ENCODE measurements at places on chromosomes 2 and 18.

- no peak for DNase-seq
Measured at GRCh38 chr18:25231327-25231691, 120.7 kb downstream of the ZNF521 start.

DNA sequence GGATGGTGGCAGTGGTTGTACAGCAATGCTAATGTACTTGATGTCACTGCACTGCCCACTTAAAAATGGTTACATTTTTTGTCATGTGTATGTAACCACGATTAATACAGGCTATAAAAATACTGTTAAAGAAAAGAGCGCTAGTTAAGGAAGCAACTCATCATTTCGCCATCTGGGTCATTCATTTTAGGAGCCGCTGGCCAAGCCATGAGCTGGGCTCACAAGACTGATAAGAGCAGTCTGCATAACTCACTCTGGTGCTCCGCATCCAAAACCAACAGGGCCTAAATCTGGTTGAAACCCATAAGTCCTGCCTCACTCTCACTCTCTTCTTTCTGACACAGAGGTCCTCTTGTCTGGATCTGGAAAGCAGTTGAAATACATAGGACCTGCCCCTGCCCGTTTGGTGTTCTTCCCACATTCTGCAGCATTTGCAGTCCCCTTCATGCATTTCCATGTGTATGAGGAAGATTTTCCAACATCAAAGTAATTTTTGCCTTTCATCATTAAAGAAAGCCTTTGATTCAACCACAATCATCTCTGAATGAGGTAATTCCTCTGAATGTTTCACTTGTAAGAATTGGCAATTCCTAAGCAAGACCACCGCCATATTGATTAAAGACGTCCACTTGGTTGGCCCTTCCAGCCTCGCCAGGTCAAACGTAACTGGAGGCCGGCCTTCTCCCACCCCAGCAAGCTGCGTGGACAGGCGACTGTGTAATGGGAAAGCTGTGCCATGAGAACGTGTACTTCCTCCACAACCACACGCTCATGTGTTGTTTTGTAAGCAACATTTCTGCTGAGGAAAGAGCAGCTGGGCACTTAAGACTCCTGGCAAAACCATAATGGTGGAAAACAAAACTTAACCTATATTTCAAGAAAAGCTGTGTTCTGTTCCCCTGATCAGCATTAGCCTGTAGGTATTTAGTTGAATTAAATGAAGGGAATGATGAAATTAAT lies 112.2 kb downstream of the VAPA start:
- no peak for DNase-seq

- peak; percentile 64 for DNase-seq
Measured at GRCh38 chr2:59389240-59389639, 1148.1 kb upstream of the FANCL start.

GRCh38 chr18:12397793-12398192 lies 9.9 kb upstream of the PRELID3A start:
- DNase-seq: no peak

GRCh38 chr2:9473985-9474360 lies 378 bp upstream of the IAH1 start:
- no peak for DNase-seq

DNA sequence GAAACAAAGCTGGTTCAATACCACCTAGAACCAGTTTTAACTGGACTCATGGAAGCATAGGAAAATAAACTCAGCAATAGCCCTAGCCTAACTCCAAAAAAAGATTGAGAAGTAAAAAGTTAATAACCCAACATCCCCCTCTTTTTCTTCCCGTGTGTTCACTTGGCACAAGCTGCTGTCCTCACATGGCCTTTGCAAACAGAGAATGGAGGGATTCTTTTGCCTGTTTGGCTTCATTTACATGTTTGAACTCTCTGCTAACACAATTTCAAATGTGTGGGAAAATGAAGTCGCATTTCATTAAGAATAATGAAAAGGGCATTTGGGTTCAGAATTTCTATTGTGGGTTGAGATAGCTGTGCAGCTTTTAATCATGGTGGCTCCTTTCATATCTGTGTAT lies 589.2 kb upstream of the LRRTM1 start:
- DNase-seq: no peak

GRCh38 chr2:220297093-220297492 lies 669.7 kb downstream of the SLC4A3 start:
- no peak for DNase-seq

DNA sequence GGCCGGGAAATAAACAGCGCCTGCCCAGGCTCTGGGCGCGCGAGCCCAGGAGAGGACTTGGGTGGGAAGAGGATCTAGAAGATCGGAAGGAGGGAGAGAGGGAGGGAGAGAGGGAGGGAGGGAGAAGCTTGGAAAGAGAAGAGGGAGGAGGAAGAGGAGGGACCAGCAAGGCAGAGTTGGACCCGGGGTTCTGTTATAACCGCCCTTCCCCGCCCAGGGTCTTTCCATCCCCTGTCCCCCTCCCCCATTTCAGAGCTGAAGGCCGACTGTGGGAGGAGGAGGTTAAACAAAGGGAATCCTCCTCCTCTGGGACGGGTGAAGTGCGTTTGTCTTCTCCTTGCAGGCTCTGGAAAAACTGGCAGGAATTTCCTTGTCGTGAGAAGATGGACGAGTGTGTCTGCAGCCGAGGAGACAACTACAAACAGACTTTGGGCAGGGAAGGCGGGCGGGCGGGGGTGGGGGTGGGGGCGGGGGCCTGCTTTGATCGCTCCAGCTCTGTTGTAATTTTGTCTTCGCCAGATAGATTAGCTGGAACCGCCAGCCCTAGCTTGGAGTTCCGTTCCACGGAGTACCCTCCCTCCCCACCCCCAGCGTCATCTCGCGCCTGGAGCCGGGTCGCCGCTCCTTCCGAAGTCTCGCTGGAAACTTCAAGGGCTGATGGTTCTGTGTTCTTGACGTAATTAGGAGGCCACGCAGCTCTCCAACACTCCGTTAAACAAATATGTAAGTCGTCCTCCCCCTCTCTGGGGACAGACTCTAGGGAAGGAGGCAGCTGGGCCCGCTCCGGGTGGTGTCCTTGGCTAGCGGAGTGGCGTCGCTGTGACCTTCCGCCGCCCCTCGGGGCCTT lies 6.4 kb upstream of the SP9 start:
- DNase-seq: no peak

- DNase-seq: no peak
Measured at GRCh38 chr2:11867926-11868325, 121.5 kb downstream of the LPIN1 start.

- DNase-seq: no peak
Measured at GRCh38 chr2:59530258-59530657, 1023.2 kb downstream of the BCL11A start.

GRCh38 chr2:236236559-236237452 lies 27.4 kb downstream of the ASB18 start:
- no peak for DNase-seq

GRCh38 chr2:55054106-55054875 lies 4.0 kb upstream of the RTN4 start:
- DNase-seq: no peak

DNA sequence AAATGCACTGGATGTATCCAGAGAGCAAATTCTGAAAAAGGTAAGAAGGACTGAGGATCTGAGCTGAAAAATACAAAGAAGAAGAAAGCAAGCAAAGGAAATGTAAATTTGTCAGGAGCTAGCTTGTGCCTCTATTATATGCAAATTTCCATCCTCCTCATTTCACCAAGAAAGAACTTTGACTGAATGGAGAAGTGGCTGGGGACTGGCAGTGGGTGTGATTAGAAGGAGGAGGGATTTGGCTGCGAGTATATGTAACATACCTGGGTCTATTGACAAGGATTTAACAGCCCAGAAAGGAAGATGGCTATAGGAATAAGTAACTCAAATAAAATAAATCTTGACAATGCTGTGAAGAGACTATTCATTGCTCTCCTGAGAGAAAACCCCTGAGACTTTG lies 19.4 kb upstream of the RIT2 start:
- DNase-seq: no peak

- no peak for DNase-seq
Measured at GRCh38 chr18:79077181-79077580, 8.0 kb downstream of the ATP9B start.

- DNase-seq: no peak
Measured at GRCh38 chr2:138722316-138722715, 57.9 kb downstream of the NXPH2 start.

- no peak for DNase-seq
Measured at GRCh38 chr2:123808243-123808642, 216.8 kb upstream of the CNTNAP5 start.

- no peak for DNase-seq
Measured at GRCh38 chr2:159051133-159051532, 82.7 kb downstream of the TANC1 start.

GRCh38 chr2:173191601-173192000 lies 116.0 kb downstream of the MAP3K20 start:
- DNase-seq: peak; percentile 69

- peak; percentile 76 for DNase-seq
Measured at GRCh38 chr2:17303054-17303453, 215.2 kb downstream of the RAD51AP2 start.

DNA sequence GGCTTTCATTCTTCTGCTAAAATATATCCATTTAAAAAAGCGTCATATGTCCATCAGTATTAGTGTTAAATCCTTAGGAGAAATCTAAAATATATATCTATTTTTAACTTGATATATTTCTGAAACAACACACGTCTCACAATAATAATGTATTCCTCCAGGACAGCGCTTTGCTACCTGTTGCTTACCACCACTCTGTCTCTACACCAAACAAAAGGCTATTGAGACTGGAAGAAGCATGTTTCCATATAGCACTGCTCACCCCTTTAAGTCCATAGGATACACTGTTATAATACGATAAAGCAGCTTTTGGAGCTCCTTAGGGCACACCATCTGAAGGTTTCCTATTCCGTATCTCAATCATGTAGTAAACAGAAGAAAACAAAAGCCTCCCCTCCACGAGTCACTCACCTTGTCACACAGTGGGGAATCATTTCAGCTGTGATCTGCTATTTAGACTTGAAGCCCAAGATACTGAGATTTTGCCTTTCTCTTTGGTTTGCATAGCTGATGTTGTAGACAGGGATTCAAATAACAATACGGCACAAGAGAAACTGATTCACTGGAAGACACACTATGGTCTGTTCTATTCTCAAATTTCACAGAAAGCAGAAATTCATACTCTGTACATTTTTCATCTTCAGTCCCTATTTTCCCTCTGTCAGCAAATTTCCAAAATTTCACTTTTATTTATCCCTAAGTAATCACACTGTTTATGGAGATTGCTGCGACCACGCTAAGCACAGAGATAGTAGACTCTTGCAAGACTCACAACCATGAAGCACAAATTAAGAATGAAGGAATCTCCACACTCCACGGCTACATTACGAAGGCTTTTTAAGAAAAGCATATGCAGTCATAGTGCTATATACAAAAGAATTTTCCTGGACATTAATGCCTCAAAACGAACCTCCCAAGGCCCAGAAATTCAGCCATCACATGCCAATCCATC lies 187.1 kb downstream of the TCF4 start:
- no peak for DNase-seq

- DNase-seq: peak; percentile 85
Measured at GRCh38 chr2:45237850-45238542, 228.7 kb upstream of the SIX2 start.
